ENCODE measurements at places on chromosomes 12 and 14.

GRCh38 chr14:59398841-59399240 lies 66.3 kb downstream of the GPR135 start:
- DNase-seq, result no peak

- DNase-seq, result no peak
Measured at GRCh38 chr12:133201888-133202287, 20.6 kb downstream of the ZNF268 start.

- no peak for DNase-seq
Measured at GRCh38 chr14:22896356-22896755, 13.3 kb downstream of the REM2 start.

DNA sequence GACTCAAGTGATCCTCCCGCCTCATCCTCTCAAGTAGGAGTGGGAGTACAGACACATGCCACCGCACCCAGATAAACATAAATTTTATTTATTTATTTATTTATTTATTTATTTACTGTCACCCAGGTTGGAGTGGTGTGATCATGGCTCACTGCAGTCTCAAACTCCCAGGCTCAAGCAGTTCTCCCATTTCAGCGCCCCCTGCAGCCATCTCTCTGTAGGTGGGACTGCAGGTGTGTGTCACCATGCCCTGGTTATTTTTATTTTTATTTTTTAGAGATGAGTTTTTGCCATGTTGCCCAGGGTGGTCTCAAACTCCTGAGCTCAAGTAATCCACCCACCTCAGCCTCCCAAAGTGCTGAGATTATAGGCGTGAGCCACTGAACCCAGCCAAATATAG lies 33.2 kb upstream of the KIF21A start:
- no peak for DNase-seq

GRCh38 chr12:109999649-109999971 lies 380 bp downstream of the ANKRD13A start:
- no peak for DNase-seq

Measured in NCI-H187 (cell line).